ENCODE measurements at places on chromosomes 2 and 18.

DNA sequence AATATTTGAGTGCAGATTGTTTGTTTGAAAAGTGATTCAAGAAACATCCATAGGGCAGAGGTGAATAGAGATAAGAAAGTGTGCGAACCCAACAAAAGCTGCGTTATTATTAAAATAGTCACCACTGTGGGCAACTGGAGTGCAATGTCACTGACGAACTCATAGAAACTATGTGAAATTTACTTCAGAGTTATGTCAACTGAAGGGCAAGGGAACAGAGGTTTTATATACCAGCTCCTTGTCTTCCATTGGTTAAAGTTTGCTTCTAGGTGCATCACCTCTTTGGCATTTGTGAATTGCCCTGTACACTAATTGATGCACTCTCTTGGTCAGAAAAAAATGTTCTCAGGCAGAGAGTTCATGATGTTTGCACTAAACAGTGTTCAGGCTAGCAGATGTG is 110.5 kb upstream of the NYAP2 start:
- no peak for DNase-seq

GRCh38 chr2:157172239-157172638 is 85.3 kb upstream of the GALNT5 start:
- DNase-seq = no peak

GRCh38 chr2:224178056-224178455 is 139.0 kb upstream of the SERPINE2 start:
- DNase-seq = no peak

- DNase-seq = no peak
Observed at GRCh38 chr2:95382686-95383634, 19.5 kb upstream of the FAHD2A start.

- no peak for DNase-seq
Observed at GRCh38 chr18:3540805-3541548, 91.0 kb downstream of the TGIF1 start.

DNA sequence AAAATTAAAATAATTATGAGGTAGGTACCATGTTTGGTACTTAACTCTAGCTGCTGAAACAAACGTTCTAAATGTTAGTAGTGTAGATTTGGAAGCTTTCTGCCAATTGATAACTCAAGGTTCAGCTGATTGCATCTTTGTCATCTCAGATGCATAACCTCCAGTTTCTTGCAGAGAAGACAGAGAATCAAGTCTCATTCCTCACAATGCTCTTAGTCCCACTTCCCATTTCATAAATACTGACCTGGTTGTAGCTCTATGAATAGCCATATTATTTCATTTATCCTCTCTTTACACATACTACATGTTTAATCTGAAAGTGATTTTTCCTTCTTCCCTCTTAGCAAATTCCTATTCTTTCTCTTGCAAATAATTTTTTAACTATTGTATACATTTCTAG is 178.5 kb upstream of the SETBP1 start:
- no peak for DNase-seq

DNA sequence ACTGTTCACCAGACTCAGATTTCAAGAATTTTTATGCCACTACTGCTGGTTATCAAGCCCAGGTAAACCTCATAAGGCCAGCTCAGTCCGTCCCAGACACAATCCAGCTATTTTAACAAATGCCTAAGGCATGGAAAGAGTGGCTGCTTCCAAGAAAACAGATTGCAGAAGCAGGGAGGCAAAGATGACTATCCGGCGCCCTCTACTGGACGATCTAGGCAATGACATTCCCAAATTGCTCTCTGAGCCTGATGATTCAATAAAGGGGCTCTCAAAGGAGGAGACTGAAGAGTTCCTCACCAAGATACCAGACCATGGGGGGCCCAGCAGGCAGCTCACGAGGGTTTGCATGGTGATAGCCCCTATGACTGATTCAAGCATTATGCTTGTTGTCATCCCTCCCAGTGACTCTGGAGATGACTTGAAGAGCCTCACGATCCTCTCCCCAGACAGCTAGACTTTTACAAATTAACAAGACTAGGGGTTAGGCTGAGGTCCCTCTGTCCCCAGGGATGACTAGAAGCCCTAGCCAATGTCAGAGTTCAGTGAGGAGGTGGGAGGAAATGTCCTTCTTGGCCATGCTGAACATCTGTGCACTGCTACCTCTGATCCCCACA is 25.0 kb downstream of the SERPINB8 start:
- DNase-seq = peak; percentile 17

- DNase-seq = peak; percentile 21
Observed at GRCh38 chr2:48250943-48251342, 279.0 kb upstream of the STON1 start.

- DNase-seq = no peak
Observed at GRCh38 chr2:20465716-20466394, 19.0 kb downstream of the RHOB start.

GRCh38 chr2:190380962-190381412 is 27.2 kb upstream of the MFSD6 start:
- DNase-seq = no peak

GRCh38 chr2:177598326-177599138 is 206.0 kb downstream of the AGPS start:
- no peak for DNase-seq

- DNase-seq = no peak
Observed at GRCh38 chr2:17355608-17356329, 162.5 kb downstream of the RAD51AP2 start.

DNA sequence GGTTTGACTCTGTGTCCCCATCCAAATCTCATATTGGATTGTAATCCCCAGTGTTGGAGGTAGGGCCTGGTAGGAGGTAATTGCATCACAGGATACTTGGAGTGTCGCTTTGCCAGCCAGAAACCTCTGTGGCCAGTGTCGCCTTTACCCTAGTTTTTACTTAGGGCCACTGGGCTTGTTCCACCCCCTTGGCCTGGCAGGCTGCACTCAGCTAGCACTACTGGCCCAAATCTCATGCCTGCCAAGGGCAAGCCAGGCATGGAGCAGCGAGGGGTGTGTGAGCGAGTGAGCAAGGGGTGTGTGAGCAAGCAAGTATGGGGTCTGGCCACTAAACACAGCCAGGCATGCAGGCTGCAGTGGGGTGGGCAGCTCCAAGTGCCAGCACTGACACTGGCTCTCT is 178.7 kb upstream of the MGAT5 start:
- no peak for DNase-seq

GRCh38 chr2:112640800-112641675 is 4.7 kb upstream of the SLC20A1 start:
- no peak for DNase-seq

- DNase-seq = no peak
Observed at GRCh38 chr2:144030791-144031190, 489.1 kb downstream of the ZEB2 start.

DNA sequence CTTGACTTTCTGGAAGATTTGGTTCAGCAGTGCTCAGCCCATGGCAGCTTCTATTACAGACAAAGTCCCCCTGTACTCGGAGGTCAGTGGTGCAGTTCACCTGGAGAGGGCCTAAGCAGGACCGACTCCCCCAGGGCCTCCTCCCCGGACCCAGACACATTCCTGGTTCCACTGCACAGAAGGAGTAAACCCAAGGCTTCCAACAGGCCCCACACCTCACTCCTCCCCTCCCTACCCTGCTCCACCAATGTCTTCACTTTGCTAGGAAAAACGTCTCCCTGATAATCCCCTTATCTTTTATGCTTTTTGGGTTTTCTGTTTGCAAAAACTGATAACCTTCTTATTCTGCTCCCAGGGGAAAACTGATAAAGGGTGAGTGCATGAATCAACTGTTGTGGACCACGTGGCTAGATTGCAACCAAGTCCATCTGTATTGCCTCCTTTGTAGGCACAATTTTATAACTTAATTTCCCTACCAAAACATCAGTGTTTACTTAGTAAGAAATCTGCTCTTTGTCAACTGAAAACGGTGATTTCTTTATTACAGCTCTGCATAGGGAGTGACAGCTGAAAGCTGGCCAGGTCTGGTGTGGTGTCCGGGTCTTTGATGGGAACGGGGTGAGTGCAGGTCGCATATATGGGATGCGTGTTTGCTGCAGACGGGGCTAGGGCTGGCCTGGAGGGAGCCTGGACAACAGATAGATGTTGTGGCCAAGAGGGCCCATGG is 202.5 kb downstream of the GLI2 start:
- DNase-seq = no peak

- DNase-seq = no peak
Observed at GRCh38 chr18:58501066-58501896, 127.6 kb downstream of the ALPK2 start.

DNA sequence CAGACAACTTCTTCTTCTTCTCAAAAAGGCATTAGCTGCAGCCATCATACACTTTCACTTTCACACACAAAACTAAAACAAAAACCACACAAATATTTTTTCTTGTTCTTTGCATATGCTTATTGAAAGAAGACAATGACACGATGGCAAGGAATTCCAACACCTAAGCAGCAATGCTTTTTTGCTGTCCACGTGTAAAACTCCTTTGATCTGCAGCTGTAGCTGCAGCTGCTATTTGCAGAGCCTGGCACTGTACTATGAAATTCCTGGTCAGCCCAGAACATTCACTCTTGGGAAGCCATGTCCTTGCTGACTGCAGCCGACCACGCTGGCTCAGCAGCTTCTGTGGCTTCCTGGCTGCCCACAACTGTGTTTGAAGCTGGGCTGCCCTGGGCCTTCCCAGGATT is 316.2 kb downstream of the CDH2 start:
- DNase-seq = no peak

- DNase-seq = no peak
Observed at GRCh38 chr2:54287532-54287931, 31.5 kb upstream of the TSPYL6 start.

DNA sequence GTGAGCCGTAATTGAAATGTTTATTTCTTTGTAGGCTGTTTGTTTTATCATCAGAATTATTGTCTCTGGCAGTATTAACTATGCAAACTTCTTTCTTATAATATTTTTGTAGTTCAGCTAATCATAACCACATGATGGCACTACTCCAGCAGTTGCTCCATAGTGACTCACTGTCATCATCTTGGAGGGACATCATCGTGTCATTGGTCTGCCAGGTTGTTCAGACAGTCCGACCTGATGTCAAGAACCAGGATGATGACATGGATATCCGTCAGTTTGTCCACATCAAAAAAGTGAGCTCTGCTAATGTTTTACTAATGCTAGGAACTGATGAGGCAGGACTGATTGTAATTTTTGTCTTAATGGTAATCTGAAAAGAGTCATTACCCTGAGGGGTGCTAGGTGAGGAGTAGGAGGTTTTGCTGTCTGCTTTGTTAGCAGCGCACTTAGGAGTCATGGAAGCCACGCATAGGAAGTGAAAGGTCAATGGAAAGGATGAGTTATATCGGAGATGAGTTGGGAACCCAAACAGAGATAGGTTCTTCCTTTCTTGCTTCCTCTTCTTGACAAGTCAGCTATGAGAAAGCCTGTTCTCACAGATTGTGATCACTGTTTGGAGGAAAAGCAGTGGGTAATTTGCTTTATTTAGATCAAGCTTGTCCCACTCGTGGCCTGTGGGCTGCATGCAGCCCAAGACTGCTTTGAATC is 49.2 kb downstream of the PIKFYVE start:
- DNase-seq = no peak

GRCh38 chr2:161077367-161078210 is 82.6 kb upstream of the TANK start:
- peak; percentile 99 for DNase-seq

GRCh38 chr2:99084256-99084655 is 57.3 kb upstream of the C2orf15 start:
- DNase-seq = no peak

GRCh38 chr2:238127165-238128060 is 11.1 kb upstream of the KLHL30 start:
- no peak for DNase-seq

DNA sequence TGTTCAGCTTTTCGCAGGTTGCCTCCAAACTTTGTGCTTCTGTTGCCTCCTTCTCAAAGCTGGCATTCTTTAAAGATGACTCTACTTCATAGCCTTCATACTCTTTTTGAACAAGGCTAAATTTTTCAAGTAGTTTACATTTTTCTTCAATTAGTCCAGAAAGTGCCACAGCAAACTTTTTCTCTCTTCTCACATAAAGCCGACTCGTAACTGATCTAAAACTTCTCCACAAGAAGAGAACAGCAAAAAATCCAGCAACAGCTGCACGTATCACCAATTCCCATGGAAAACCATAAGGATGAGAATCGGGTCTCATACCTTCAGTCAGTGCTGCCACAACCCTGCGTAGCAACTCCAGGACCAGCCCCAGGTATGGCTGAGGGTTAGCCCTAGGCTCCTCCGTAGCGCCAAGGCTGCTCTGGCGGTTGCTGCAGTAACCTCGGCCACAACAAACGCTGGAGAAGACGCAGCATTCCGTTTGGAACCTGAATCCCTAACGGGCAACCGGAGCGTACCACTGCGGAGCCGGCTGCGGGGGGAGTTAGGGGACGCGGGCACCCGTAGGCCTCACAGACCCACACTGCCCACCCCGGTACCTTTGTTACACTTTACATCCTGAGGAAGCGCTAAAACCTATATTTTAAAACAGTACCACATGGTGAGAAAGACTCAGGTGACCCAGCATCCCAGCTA is at the start of gene CTAGE1:
Gene CTAGE1, minus strand, starts transcription at position 420 of the 693 bp plus-strand sequence. Its CDS starts 104 bp downstream, at position 316.
- no peak for DNase-seq

- DNase-seq = no peak
Observed at GRCh38 chr18:69658103-69658502, 257.4 kb downstream of the DOK6 start.

DNA sequence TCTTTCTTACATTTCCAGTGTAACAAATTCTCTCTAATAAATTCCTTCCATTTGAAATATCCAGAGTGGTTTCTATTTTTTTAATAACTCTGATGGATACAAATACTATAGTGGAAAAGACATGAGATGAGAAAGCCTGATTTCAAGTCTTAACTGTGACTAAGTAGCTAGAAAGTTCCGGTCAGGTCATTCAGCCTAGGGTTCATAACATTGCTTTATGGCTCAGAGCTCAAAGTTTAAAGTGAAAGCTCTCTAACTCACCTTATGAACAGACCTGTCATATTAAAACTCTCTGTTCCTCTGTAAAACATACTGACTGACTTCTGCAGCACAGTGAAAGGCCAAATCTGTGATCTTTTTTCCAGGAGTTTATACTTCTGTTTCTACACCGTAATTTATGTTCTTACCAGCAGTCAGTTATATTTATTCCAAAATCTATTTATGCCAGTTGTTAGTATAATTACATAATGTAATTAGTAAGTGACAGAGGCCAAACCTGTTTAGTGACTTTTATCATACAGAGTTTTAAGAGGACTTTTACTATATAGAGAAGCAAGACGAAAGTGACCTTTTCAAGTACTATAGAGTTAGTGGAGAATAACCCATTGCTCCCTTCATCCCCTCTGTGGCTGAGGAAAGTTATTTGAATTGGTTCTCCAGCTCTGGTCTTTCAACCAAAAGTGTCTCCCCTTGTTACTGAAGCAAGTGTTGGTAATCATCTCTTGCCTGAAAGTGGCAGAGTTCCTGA is 118.8 kb upstream of the PDE1A start:
- no peak for DNase-seq

Data from bone marrow (tissue), 2 donors.